ENCODE measurements at places on chromosomes 5 and 9.
A peak's percentile ranks its signal among the peaks of the same experiment; 100 is the strongest.

- no peak for DNase-seq
Measured at GRCh38 chr5:14261856-14262611, 118.9 kb downstream of the TRIO start.

DNA sequence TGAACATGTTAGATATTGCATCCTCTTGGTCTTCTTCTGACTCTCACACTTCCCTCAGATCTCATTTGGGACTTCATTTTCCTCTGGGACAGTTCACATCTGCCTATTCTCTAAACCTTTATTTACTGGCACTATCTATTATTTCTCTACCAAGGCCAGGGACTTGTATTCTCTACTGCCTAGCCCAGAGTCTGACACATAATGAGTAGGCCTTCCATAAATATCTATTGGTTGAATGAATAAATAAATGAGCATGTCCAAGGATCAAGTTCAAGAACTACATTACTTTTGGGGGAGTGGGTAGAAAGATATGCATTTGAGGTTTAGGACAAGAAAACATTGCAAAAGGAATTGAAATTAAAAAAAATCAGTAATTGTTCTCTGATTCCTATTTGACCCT is 250.3 kb downstream of the TRIM32 start:
- DNase-seq, result no peak

DNA sequence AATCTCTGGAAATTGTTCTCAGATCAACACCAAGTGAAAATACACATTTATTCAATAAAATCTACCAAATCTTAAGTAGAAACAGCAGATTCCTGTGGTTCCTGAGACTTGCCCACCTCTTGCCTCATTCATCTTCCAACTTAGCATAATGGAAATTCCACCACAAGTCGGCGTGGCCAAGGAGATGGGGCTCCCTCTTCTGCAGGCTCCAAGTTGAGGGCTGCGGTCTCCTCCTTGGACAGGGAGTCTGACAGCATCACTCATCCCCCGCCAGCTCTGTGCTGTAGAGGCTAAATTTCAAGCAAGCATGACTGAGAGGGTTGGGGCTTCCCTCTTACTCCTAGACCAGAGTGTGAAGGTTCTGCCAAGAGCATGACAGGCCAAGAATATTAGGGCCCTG is 273.7 kb downstream of the DIRAS2 start:
- DNase-seq, result no peak

GRCh38 chr9:9002826-9003583 is 1203.4 kb upstream of the DMAC1 start:
- DNase-seq, result no peak

DNA sequence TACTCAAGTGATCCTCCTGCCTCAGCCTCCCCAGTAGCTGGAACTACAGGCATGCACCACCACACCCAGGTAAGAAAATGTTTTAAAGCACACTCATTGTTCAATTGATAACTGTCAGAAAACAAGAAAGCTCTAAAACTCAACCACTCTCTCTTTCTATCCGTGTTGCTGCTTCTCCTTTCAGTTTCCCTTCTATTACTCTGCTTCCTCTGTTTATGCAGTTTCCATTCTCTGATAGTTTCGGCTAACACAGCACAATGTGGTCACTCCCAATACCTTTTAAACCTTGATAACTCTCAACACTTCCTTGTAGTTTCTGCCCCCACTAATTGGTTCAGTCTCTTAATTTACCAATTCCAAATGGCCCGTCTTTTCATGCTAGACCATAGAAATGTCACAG is 59.2 kb upstream of the NR4A3 start:
- DNase-seq, result no peak

GRCh38 chr5:14234204-14234603 is 91.1 kb downstream of the TRIO start:
- DNase-seq, result no peak

- peak; percentile 27 for DNase-seq
Measured at GRCh38 chr5:132437604-132438266, 52.8 kb downstream of the IRF1 start.

- DNase-seq, result no peak
Measured at GRCh38 chr9:95696701-95697100, 178.8 kb upstream of the ERCC6L2 start.

DNA sequence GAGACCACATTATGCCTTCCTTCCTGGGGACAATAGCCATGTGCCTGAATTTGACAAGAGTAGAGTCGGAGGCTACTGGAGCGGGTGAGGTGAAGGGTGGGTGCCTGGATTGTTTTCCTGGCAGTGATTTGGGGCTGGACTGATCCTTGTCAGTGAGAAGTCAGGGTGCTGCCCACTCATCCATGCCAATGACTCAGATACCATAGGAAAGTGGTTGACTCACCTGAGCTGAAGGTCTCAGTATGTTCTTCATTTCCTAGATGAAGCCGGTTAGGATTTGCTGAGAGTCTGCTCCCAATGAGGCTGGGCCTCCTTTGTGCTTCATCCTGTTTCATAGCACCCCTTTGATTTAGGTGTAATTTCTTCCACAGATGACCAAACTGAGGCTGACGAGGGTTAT is 366.0 kb downstream of the KDM4C start:
- DNase-seq, result no peak
